ENCODE measurements at places on chromosomes 6 and 20.

GRCh38 chr20:49792006-49792405, 20.6 kb upstream of the SLC9A8 start:
- no peak for DNase-seq

DNA sequence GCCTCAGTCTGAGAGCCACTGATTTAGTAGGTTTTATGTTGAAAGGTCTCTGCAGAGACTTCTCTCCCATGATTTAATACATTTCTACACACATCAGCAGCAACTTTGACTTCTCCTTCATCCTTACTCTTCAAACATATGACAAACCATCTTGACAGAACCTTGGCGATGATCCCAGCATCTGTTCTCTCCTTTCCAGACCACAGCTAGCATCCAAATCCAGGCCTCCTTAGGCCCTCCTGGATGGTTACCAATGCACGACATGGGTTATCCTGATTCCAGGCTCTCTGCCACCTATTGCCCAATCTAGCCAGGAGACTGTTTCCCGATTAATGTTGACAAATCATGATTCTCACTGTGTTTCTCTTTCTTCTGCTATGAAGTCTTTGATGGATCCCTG, 16.8 kb downstream of the LAMA4 start:
- DNase-seq = no peak

GRCh38 chr6:7922596-7922995, 12.0 kb upstream of the TXNDC5 start:
- no peak for DNase-seq

DNA sequence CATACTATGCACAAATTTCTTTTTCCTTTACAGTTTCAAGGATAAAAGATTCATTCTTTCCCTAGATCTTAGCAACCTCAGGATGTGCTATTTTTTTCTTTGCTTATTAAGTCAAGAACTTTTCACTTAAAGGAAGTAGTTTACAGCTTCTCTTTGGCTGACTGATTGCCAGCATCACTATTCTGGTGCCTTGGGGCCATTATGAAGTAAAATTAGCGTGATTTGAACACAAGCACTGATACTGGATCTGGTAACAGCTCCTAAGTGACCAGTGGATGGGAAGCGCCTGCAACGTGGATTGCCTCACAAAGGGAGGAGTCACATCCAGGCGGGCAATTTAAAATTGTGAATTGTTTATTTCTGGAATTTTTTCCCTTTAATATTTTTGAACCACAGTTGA, 147.1 kb downstream of the ARID1B start:
- DNase-seq = no peak

DNA sequence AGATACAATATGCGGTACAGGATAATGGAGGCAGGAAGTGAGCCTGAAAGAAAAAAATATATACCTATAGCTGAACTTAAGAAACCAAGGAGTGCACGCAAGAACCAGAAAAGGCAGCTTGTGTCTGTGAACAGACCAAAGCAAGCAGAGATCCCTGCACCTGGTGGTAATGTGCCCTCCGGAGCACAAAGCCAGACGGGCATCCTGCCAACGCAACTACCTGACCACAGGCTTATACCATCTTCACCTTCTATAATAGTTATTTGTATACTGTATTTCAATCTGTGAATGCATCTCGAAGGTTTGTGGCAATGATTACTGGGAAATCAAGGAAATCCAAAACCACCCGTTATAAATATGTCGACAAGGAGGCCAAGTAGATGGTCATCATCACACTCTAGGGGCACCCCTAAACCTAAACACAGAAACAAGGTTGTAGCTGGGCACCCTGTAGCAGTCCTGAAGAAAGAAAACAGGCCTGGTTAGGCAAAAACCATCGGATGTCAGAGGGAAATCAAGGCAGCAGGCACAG, 801 bp downstream of the FBXL4 start:
- peak; percentile 40 for DNase-seq

GRCh38 chr6:135665935-135666334, 168.4 kb upstream of the AHI1 start:
- DNase-seq = no peak

GRCh38 chr20:34980543-34981233, 25.0 kb downstream of the MYH7B start:
- DNase-seq = peak; percentile 80

- no peak for DNase-seq
Measured at GRCh38 chr20:50824137-50824536, 29.3 kb downstream of the BCAS4 start.

DNA sequence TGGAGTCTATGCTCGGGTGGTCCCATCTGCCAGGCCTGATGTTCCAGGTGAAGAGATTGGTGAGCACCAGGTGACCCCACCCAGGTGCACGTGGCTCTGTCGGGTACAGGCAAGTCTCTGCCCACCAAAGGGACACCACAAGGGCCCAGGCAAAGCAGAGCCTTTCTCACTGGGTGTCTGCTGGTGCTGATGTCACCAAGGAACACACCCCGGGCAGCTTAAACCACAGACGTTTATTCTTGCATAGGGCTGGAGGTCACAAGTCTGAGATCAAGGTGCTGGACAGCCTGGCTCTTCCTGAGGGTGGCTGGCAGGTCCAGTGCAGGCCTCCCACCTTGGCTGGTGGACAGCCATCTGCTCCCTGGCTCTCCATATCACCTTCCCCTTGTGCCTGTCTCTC, 100.7 kb upstream of the CD93 start:
- DNase-seq = no peak

GRCh38 chr6:19715167-19715551, 122.0 kb upstream of the ID4 start:
- DNase-seq = peak; percentile 21

- DNase-seq = no peak
Measured at GRCh38 chr20:25005220-25005619, 12.7 kb upstream of the APMAP start.

DNA sequence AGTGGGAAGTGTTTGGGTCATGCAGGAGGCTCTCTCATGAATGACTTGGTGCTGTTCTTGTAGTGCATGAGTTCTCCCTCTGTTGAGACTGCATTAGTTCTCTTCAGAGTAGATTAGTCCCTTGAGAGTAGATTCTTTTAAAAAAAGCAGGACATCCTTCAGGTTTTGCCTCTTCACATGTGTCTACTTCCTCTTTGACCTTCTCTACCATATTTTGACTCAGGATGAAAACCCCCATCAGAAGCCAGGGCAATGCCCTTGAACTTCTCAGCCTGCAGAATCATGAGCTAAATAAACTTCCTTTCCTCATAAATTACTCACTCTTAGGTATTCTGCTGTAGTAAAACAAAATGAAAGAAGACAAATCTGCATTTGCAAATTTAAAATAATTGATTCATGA, 170.3 kb downstream of the CD109 start:
- DNase-seq = no peak

DNA sequence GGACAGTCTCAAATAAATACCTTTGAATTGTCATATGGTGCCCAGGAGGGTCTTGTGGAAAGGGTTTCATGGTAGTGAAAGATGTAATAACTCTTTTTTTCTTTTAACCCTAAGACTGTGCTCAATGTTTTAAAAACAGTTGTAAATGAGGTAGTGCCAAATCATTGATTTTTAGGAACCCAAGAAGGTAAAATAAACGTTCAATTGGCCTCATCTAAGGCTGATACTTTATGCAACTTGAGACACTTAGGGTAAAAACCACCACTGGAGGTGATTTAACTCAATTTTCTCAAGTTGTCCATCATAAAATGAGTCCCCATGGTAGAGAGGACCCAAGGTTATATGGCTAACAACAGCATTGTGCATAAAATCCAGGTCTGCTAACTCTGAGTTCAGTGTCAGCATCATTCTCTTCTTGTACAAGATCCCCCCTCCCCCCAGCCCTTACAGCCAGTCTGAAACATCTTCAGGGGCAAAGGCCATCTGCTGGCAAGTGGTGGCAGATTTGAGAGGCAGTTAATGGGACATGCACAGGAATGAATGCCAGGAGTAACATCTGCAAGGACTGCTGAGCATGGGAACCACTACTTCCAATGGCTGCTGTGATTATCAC, 244.4 kb downstream of the GMPR start:
- DNase-seq = no peak

DNA sequence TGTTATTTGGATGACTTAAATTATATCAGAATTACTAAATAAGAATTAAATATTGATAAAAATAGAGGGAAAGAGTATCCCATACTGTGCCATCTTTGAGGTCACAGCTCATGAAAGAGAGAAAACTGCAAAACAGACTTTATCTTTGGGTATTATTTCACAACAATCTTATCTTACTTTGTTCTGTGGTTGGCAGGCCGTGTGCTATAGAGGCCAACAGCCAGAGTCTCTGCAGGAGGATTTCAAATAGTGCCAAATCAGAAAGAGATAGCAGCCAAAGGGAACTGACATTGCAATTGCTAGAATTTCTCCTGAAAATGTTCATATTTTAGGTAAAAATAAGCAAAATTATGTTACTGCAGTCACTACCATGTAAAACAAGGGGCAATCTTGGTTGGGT, 354.2 kb downstream of the GRIK2 start:
- no peak for DNase-seq

DNA sequence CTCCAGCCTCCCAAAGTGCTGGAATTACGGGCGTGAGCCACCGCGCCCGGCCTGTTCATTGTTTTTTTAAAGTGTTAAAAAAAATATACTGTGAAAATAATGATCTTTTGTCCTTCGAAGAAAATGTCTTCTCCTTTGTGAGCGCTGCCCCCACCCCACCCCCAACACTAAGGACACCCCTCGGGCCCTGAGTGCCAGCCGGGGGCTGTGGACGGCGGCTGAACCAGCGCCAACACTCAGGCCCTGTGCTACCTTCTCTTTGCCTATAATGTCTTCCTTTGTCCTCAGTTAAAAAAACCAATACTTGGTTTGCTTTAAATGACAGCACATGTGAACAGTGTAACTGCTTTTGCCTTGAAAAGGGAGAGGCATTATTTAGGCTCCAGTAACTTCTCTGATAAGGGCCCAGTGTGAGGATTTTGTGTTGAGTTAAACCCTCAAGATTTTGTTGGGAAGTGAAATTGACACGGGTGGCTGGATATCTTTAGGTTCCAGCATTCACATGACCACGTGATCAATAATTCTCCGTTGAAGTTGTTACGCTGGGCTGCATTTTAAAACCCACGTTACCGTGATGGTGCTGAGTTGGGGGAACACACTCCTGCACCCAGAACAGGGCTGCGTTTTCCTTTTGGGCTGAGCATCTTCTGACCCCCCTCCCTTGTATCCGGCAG, 9.5 kb upstream of the ADRM1 start:
- no peak for DNase-seq

Measured in SW480 (cell line).